ENCODE measurements at places on chromosomes 3 and 15. TPM values are rescaled to one million over a fixed set of nuclear protein-coding genes. Genes with fewer than 3 reads are reported as not detected.

- no peak for DNase-seq
These were observed 127.2 kb upstream of the DLG1 start for GRCh38 chr3:197425485-197426120.

- no peak for DNase-seq
These were observed 140.1 kb downstream of the ADAMTS17 start for GRCh38 chr15:100201376-100202280.

GRCh38 chr15:99126930-99127329 is 22.1 kb downstream of the SYNM start:
- no peak for DNase-seq

DNA sequence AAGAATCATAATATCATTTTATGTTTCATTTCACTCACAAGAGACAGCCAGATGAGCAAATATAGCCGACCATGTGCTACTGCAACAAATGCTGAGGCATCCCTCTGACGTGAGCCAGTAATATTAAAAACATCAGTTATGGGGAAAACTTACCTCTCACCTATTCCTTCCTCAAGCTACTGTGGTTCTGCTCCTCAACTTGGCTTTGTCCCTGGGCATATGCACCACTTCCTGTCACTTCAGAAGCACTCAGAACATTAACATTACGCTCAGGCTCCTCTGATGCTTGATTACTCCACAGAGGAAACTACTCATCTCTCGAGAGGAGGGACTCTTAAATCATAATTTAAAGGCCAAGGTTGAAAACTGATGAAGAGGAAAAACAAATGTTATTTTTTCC is 457.0 kb upstream of the ALCAM start:
- DNase-seq = no peak

- no peak for DNase-seq
These were observed 54.1 kb upstream of the ATP2C1 start for GRCh38 chr3:130839813-130840212.

DNA sequence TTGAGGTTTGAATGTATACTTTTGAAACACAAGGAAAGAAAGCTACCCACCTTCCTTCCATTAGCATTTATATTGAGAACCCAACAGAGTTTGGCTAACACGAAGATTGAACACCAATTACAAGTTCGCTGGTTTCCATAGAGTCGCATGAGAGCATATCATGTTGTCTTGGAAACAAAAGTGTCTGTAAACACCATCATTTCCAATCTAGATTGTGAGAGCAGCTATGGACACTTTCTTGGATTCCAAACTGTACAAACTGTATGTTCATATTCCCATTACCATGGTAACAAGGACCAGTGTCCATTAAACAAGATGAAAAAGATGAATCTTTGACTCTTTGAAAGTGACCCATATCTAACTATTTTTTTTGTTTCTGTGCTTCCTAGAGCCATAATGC is 529.9 kb upstream of the ROBO1 start:
- DNase-seq = no peak

DNA sequence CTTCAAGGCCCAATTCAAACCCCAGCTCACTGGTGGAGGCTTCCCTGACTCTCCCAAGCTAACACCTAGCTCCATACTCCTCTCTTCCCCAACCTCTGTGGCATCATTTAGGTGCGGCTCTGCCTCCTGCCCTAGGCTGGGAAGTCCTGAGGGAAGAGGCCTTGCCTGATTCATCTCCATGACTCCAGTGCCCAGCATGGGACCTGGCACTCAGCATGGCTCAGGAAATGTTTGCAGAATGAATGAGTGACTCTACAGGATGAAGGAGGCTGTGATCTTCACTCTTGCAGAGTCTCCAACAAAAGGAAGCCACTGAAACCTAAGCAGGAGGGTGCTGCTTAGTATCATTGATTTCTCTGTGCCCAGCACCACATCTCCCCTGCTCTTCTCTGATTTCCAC is 34.5 kb upstream of the INSYN1 start:
- DNase-seq = no peak

- DNase-seq = no peak
These were observed 720.2 kb downstream of the ROBO1 start for GRCh38 chr3:79047581-79047980.

DNA sequence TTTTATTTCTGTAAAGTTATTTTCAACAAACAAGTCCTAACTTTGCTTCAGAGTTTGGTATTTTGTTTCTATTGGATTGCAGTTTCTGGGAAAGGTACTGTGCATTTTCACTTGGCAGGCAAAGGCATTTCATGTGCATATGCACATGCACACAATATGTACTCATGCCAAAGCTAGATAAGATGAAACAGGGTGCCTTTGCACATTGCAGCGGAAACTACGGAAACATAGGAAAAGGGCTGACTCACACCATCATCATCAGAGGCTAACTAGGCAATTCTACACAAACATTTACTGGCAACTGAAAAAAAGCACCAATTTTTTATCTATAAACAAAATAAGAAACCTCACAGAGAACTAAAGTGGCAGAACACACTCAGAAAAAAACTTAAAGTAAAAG is 550.6 kb upstream of the NECTIN3 start:
- DNase-seq = no peak

GRCh38 chr15:99433757-99434450 is 131.9 kb upstream of the MEF2A start:
- DNase-seq = no peak

DNA sequence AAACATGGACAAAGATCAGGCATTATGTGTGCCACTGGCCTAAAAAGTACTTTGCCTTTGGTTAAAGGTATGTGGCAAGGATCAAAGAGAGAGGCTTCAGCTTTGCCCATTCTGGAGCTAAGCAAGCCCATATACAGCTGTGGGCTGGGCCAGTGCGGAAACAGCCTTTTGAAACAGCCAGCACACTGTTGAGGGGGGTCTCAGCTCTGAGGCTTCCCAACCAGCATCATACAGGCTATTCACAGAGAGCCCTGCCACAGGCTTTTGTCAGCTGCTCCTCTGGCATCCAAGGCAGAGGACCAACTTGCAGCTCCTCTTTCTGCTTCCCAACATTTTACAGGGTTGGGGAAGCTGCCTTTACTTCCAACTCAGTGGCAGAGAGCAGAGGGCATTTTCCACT is 63.2 kb upstream of the FOXB1 start:
- DNase-seq = no peak

DNA sequence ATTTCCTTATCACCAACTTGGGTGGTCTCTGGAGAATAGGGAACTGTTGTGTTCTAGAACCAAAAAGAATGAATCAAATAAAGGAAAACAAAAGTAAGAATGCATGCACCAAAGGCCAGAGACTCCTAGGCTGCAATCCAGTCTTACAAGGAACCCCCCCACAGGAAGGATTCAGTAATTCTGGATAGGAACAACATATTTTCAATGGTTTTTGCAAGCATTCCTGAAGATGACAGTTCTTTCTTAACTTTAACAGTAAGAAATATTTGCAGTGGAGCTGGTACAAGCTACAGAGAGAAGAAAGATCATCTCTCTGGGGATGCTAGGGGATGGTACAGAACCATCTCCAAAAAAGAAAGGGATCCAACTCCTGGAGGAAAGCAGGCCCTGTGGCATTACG is 116.2 kb upstream of the CHRM5 start:
- DNase-seq = no peak

DNA sequence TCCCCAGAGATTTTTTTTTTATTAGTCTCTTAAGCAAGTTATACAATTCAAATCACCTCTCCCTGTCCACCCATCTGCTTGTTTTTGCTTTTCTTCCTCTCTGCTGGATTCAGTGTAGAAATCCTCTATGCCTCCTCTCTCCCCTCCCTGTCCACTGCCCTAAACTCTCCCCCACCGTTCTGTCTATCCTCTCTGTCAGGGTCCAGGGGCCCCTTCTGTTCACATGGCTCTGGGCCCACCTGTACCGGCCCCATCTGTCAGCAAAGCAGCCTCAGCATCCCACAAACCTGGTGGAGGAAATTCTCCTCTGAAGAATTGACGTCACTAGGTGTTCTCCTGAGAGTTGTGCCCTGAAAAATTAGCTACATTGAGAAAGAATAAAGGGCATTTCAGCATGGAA is 137.6 kb upstream of the CMC1 start:
- DNase-seq = no peak

- DNase-seq = no peak
These were observed 1.1 kb downstream of the HCLS1 start for GRCh38 chr3:121659586-121659985.

DNA sequence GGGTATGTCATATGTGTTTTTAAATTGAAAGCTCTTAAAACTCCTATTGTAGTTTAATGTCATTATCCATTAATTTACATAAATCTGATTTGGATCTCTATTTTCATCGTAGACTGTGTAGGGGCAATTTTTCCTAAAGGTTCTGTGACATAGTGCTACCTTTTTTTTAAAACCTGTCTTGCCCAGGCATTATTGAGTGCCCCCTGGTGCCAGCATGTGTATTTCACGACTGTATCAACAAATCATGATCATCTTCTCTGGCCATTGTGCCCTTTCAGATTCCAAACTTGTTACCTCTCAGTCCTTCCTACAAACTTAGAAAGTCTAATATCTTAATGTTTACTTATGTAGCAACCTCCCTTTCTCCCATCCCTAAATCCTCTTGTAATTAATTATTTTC is 97.2 kb upstream of the FLNB start:
- DNase-seq = no peak

DNA sequence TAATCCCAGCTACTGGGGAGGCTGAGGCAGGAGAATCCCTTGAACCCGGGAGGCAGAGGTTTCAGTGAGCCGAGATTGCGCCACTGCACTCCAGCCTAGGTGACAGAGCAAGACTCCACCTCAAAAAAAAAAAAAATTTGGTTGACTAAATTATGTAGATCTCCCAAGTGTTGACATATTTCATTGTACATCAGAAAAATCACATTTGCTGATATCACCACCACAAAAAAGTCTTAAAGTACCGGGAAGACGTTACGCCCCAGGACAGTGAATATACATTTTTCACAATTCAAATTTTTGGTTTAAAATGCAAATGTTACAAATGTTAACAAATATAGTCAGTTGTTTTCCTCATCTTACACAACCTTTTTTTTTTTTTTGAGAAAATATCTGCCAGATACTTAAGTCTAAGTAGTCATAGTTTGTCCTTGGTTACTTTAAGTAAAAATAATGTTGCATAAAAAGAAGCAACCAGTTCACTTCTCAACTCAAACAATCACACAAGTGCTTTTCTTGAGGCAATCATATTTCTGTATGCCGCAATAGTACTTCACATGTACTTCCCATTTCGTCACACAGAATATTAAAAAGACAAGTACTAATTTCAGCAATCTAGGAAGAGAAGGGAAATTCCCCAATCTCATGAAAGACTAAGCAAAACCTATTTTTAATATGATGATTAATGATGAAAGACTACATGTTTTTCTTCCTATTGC is 41.0 kb upstream of the TCF12 start:
- no peak for DNase-seq

- no peak for DNase-seq
These were observed 96.3 kb upstream of the MBNL1 start for GRCh38 chr3:152172460-152172859.

DNA sequence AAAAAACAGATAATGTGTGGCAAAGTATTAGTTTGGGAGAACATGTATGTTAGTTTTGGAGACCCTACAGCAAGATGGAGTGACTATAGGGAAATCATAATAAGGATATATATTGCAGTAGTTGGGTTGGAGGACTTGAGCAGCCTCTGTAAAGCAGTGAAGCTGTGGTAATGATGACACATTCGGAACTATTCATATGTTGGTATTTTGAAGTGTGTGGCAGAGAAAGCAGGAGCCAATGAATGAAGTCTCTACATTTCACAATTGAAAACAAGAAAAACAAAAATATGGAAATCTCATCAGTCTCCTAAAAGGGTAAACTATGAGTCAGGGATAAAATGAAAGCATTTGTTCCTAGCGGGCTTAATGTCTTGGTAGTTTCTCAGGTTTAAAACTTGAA is 645.9 kb downstream of the OTOL1 start:
- DNase-seq = no peak

- peak; percentile 48 for DNase-seq
These were observed 78.1 kb upstream of the RNF7 start for GRCh38 chr3:141659821-141660613.

DNA sequence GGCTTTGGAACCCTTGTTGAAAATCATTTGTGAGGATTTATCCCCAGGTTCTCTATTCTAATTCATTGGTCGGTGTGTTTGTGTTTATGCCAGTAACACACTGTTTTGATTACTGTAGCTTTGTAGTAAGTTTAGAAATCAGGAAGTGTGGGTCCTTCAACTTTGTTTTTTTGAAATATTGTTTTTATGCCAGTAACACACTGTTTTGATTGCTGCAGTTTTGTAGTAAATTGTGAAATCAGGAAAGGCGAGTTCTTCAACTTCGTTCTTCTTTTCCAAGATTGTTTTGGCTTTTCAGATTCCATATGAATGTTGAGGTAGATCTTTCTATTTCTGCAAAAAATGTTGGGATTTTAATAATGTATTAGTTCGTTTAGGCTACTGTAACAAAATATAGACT is 314.6 kb downstream of the RPLP1 start:
- no peak for DNase-seq

DNA sequence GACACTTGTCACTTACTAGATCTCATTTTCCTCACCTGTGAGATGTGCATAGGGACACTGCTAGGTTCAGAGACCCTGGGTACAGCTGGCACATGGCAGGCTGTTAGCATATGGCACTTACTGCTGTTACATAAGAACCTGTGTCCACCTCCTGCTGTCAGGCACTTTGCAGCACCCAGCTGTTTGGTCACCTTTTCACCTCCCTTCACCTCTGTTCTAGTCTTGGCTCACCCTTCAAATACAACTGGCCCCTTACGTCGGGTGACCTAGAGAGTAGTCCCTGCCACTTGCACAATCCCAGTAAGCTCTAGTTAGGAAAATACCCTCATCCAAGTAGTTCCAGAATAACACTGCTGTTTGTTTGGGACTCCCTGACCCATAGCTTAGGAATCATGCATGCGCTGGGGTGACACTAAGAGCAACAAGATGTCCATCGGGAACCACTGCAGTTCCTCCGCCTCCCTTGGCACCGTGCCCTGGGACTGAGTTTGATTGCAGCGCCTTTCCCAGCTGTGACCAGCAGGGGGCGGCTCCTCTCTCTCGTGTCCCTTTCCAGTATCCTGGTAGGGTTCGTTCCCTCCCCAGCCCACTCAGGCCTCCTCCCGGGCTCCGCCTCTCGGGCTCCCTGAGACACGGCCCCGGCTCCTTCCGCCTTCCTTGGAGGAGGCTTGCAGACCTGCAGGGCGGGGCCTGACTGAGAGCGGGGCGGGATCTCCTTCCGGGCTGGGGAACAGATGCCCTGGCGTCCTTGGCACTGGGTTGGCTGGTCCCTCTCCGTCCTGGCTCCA is 78.6 kb downstream of the ABHD5 start:
- peak; percentile 93 for DNase-seq

DNA sequence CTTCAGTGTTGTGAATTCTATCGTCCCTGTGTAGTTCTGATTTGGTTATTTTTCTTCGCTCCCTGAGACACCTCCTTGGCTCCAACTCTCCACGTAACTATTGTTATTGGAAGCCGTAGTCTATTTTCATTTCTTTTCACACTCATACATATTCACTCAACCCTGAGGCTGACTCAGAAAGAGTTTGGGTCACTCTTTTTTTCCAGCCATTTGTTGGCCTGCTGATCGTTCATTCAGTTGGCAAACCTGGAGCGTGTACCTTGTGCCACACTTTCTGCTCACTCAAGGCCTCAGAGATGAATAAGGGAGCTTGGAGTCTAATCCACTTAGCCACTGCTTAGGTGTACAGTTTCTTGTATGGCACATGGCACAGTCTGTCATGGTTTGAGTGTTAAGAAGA is 22.4 kb downstream of the GYG1 start:
- DNase-seq = no peak

The STARD5 gene
- 4.9 TPM for polyA plus RNA-seq

The TICRR gene
- polyA plus RNA-seq = 17.9 TPM

The DPPA4 gene
- 6.1 TPM for polyA plus RNA-seq

The UNC45A gene
- 60.3 TPM for polyA plus RNA-seq

The SERPINI2 gene
- 1.9 TPM for polyA plus RNA-seq

The PROS1 gene
- polyA plus RNA-seq = 45.9 TPM

The ECE2 gene
- not detected for polyA plus RNA-seq

The TLR9 gene
- polyA plus RNA-seq = 0.18 TPM

The ADCY5 gene
- polyA plus RNA-seq = 10.6 TPM

The TXNRD3 gene
- 22.0 TPM for polyA plus RNA-seq
